Stimulated activated CD4-positive, alpha-beta T cell treated with anti-CD3 and anti-CD28 coated beads, Interleukin-1b, Interleukin-23, amount 100 ng/mL, for 24 hours (primary cell): ENCODE measurements at places on chromosomes 16 and 17.

DNA sequence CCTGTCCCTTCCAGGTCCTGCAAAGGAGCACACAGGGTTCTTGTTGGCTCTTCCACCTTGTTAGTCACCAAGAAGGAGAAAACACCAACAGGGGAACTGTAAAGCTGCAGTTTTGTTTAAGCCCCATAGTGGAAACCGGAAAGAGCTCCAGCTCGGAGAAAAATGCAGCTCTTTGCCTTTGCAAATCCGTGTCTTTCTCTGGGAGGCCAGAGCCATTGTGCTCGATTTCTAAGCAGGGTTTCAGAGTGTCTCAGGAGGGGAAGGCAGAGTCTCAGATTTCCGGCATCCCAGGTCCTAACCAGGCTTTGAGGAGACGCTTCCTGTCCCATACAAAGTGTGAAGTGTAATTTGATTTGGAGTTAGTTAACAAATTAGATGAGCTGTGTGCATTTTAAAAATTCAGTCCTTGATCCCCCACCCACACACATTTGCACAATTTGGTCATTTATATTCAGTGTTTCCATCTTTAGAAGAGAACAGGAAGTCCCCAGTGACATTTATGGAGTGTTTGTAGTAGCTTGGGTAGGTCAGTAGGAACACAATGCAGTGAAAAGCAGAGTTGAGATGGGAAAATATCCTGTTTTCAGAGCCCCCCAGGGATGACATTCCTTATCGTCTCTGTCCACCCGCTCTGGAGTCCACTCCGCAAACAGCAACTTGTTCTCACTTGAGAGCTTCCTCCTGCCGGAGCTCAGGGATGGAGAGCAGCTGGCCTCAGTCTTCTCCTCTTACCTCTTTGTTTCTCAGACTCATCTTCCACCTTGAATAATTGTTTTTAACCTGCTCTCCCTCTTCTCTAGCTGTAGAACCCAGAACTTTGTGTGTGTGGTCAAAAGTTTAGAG, 331.9 kb downstream of the SEC14L1 start:
- DNase-seq = no peak

- DNase-seq = no peak
Measured at GRCh38 chr16:84266451-84266850, 26.6 kb upstream of the KCNG4 start.

GRCh38 chr17:27624539-27624938, 6.4 kb upstream of the LGALS9 start:
- no peak for DNase-seq

- DNase-seq = no peak
Measured at GRCh38 chr16:25040543-25040942, 25.4 kb upstream of the ARHGAP17 start.

DNA sequence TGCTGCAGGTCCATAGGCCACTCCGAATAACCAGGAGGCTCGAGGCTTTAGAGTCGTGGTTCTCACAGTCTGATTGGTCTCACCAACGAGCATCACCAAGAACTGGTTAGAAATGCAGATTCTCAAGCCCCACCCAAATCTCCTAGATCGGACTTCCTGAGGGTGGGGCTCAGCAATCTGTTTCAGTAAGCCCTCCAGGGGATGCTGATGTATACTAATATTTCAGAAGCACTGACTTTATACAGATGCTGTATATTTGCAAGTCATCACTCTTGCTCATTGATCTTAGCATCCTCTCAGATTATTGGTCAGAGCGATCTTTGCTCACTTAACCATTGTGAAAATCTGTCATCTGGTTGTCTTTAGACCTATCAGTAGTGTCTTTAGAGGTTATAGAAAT, 4.4 kb upstream of the VAC14 start:
- no peak for DNase-seq

GRCh38 chr16:15811481-15812400, 45.1 kb downstream of the MYH11 start:
- no peak for DNase-seq

- DNase-seq = no peak
Measured at GRCh38 chr17:82242977-82243647, 14.3 kb downstream of the SLC16A3 start.

DNA sequence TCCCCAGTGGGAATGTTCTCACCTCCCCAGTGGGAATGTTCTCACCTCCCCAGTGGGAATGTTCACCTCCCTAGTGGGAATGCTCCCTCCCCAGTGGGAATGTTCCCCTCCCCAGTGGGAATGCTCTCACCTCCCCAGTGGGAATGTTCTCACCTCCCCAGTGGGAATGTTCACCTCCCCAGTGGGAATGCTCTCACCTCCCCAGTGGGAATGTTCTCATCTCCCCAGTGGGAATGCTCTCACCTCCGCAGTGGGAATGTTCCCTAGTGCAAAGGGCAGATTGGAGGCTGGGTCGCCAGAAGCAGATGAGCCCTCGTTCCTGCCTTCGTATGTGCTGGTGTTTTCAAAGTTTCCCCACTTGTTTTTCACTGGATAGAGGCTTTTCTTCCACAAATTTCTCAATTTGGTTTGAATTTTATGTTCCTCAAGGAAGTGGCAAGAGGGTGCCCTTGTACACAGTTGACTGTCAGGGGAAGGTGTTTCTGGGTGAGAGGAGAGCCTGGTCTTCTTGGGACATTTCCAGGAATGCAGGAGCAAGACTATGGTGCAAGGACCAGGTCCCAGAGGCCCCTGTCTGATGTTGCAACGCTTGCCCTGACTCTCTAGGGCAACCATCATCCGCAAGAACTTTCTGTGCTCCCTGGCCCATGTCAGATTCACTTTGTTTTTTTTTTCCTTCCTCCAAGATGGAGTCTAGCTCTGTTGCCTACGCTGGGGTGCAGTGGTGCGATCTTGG, 34.0 kb downstream of the TRARG1 start:
- DNase-seq = no peak

- no peak for DNase-seq
Measured at GRCh38 chr16:22369221-22369811, 5.1 kb downstream of the CDR2 start.

DNA sequence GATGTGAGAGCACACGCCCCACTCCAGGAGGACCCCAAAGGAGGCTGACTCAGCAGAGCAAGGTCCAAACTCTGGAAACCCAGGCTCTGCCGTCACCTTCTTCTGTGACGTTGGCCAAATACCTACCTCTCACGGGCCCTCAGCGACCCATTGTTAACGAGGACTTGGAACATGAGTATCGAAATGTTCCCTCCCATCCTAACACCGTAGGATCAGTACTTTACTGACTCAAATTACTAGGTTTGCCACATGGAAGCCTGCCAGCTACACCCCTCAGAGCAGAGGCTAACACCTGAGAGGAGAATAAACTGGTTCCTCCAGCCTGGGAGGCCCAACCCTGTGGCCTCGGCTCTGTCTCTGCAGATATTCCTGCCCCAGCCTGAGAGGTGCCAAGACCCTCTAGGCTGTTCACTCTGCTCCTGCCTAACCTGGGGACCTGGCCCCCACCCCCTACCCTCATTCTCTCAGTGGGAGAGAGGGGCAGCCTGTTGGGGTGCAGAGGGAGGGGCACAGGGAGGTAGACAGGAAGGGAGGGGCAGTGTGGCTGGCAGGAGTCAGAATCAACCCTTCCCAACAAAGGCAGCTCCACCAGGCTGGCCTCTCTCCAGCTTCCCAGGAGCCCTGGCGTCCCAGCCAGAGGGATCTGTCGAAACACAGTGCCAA, 4.4 kb downstream of the PITPNM3 start:
- DNase-seq = no peak

- no peak for DNase-seq
Measured at GRCh38 chr17:66354981-66355380, 52.6 kb downstream of the PRKCA start.

DNA sequence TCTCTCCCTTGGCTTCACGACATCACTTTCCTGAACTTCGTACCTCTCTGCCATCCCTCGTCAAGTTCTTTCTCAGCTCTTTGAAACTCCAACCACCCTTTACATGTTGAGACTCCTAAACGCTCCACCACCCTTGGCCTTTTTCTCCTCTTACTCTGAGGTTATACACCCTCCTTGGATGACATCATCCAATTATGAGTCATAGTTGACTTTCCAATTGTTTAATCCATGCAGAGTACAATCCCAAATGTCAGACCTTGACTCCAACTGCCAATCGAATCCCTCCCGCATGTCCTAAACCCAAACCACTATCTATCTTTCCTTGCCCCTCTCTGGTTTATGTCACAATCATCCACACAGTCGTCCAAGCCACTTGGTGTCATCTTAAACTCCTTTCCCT, 18.4 kb upstream of the C16orf82 start:
- no peak for DNase-seq

GRCh38 chr16:16027728-16028310, 78.4 kb downstream of the ABCC1 start:
- no peak for DNase-seq

GRCh38 chr16:9092978-9093344, 1.5 kb downstream of the HAPSTR1 start:
- DNase-seq = no peak

DNA sequence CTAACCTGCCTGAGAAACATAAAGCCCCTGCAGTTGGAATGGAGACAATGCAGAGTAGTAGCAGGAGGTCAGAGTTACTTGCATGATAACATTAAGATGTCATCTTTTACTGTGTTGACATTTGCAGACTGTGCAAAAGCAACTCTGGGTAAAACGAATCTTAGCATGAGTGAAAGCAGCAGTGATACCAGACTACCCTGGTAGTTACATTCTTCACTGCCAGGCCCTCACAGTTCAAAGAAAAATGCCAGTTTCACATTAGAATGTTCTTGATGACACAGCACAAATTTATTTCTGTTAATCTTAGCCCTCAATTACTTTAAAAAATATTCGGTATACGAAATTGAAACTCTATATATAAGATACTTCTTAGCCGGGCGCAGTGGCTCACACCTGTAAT, 12.2 kb downstream of the MPHOSPH6 start:
- no peak for DNase-seq
